ENCODE measurements at places on chromosomes 13 and 19. TPM values are rescaled to one million over a fixed set of nuclear protein-coding genes. Genes with fewer than 3 reads are reported as not detected.
A peak's percentile ranks its signal among the peaks of the same experiment; 100 is the strongest.

Gene VSIG10L
- polyA plus RNA-seq: 4.3 TPM

- no peak for DNase-seq
Measured at GRCh38 chr19:12596485-12596884, 14.1 kb downstream of the ZNF490 start.

- peak; percentile 84 for DNase-seq
Measured at GRCh38 chr19:7925171-7925851, 624 bp downstream of the CTXN1 start.

Gene RASIP1
- 12.7 TPM for polyA plus RNA-seq

DNA sequence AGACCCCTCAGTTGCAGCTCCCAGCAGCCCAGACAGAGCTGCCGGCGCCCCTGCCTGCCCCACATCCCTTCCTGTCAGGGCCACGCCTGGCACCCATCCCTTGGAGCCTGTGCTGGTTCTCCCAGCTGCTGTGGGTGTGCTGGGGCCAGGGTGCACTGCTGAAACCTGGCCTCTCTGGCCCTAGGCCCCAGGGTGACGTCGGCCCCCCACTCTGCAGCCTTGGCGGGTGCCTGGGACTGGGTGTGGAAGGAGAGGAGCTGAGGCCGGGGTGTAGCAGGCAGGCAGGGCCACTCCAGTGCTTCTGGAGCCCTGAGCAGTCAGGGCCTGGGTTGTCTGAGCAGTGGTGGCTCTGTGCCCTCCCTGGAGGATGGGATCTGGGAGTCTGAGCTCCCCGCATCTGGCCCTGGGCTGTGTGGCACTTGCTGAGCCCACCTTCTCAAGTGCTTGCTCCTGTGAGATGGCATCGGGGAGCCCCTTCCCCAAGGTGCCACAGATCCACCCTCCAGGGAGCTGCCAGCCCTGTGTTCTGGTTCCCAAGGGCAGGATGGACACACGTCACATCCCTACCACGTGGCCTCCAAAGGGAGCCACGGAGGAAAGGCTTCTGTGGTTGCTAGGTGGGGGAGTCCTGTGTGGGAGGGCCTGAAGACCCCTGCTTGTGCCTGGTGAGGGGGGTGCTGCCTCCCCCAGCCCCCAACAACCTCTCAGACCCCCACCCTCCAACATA lies 5.2 kb downstream of the PLEKHJ1 start:
- DNase-seq: no peak

GRCh38 chr19:1424192-1424955 lies 13.8 kb upstream of the RPS15 start:
- DNase-seq: no peak

GRCh38 chr13:42559057-42559456 lies 14.9 kb upstream of the TNFSF11 start:
- no peak for DNase-seq

DNA sequence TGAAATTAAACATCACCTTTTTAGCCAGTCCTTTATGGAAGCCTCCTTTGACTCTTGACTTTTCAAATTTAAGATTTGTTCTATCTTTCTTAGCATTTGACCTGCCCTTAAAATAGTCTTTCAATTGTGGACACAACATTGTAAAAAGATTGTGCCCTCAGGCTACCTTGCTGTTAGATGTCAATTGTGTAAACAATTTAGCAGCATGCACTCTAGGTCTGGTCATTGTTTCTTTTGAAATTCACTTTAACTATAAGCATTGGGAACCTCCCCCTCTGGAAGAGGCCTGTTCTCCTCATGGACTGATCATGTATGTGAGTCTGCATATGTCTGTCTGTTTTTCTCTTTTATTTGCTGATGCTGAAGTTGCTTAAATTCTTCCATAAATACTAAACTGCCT lies 31.5 kb upstream of the PABPC3 start:
- DNase-seq: no peak

- no peak for DNase-seq
Measured at GRCh38 chr13:28136916-28137315, 1.4 kb upstream of the PAN3 start.

DNA sequence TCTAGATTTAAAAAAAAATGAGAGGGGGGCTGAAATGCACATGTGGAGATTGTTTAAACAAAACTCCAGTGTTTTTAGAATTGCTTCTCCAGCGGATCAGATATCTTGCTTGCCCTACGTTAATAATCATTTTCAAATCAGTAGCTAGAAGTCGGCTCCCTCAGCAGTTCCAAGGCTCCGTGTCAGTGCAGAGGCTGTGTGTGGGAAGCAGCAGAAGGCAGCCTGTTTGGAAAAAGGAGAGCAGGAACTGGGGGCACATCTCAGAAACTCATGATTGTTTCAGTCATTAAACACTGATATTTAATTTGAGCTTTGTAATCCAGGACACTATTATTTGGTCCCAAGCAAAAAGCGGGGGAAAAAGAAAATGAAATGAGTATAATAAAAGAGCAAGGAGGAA lies 50.9 kb downstream of the SOX21 start:
- DNase-seq: no peak

GRCh38 chr19:48780631-48781391 lies 25.5 kb downstream of the FGF21 start:
- DNase-seq: no peak

Gene ITGBL1
- polyA plus RNA-seq: 0.45 TPM

DNA sequence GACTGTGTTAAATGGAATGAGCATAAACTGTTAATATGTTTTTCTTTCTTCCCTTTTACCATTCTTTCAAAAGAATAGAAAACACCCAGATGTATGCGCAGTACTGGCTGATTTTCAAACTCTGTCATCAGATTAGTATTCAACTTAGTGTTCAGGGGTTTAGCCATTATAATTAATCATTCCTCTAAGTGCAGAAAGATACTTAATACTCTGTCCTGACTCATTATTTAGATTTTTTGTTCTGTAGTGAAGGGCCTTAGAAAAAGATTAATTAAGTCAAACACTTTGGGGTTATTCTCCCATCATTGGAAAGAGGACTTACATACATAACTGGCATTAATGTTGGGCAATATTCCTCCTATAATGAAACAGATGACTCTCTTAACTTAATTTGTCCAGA lies 1316.7 kb upstream of the SLC10A2 start:
- no peak for DNase-seq

DNA sequence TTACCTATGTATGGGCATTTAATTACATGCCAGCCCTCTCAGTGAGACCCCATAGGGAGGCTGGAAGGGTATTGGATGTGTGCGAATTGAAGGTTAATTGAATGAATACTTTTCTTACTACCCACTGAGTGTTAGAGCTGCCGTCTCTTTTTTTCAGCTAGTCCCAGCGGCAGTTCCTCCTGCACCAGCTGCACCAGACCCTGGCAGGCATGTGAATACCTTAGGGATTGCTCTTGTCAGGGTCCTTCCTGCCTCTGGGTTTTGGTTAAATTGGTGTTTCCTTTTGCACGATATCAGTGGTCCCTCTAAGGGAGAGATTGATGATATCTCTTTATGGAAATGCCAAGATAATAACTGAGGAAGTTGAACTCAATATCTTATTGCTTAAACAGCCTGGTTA lies 9.8 kb upstream of the CXCL17 start:
- no peak for DNase-seq

DNA sequence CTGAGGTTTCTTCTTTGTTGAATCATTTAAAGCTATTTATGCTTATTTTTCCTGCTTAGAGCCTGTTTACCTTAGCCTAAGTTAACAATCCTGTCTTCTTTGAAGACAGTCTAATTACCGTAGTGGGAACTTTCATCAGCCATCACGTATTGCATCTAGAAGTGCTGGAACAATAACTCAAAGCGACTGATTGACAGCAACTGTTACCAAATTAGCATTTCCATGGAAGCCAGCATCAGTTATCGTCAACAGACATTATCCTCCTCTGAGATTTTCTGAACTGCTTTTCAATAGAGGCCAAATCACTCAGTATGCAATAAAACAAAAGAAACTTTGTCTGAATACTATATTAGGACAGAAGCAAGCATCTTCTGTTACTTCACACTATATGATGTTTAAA lies 433.3 kb upstream of the SLITRK1 start:
- no peak for DNase-seq

Gene DCLK1
- polyA plus RNA-seq: 6.2 TPM

Gene ZNF554
- 9.5 TPM for polyA plus RNA-seq

GRCh38 chr19:7739801-7740681 lies 7.3 kb downstream of the CD209 start:
- no peak for DNase-seq

- no peak for DNase-seq
Measured at GRCh38 chr13:92573467-92574057, 653.0 kb upstream of the GPC6 start.

DNA sequence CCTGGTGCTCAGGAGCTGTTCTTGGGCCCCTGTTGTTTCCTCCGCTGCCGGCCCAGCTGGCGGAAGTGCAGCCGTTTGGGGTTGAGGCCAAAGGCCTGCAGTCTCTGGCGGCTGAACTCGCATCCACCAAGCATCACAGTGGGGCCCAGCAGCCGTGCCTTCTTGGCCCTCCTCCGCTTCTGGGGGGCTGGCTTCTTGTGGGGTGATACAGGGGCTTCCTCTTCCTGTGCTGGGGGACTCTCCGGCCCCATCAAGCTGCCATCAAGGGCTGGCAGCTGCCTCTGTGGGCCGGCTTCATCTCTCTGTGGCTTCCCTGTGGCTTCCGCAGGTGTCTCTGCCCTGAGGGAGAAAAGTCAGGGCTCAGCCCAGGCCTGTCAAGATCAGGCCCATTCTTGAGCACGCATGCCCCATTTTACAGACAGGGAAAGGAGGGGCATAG lies 10.3 kb downstream of the ATG4D start:
- no peak for DNase-seq

Gene AMH
- polyA plus RNA-seq: 1.7 TPM

DNA sequence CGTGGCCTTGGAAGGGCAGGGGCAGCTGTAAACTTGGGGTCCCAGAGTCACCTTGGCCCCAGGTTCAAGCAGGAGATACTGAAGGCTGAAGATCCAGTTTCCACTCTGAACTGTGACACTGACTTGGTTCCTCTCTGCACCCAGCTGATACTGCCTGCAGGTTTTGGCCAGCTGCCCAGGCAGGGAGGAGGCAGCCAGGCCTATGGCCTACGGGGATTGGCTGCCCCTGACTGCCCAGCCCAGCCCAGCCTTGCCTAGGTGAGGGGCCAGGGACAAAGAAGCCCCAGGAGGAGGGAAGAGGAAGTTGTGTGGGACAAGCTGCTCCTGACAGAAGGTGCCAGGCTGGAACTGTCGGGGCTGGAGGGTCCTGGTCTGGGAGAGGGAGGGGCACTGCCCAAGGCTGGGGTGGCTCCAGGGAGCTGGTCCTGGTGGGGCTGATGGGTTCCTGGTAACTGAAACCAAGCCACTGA lies 51.7 kb upstream of the CYP4F8 start:
- no peak for DNase-seq

Gene ADGRE2
- polyA plus RNA-seq: 0.18 TPM

Gene DENND1C
- polyA plus RNA-seq: 39.2 TPM

DNA sequence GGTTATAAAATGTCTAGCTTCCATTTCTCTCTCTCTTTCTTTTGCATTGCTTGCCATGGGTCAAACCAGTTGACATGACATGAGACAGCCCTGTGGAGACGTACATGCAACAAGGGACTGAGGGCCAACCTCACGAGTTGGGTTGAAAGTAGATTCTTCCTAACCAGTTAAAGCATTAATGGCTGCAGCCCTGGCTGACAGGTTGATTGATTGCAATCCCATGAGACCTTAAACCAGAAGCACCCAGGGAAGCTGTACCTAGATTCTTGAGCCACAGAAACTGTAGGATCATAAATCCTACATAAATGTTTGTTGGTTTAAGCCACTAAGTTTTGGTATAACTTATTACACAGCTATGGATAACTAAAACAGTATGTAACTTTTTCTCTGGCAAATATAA lies 373.8 kb downstream of the DACH1 start:
- no peak for DNase-seq

Gene THSD1
- 7.2 TPM for polyA plus RNA-seq

- DNase-seq: no peak
Measured at GRCh38 chr13:97574926-97575325, 141.0 kb downstream of the RAP2A start.

GRCh38 chr19:47469363-47469700 lies 2.4 kb downstream of the SLC8A2 start:
- DNase-seq: no peak

Gene SCGB2B2
- 0.75 TPM for polyA plus RNA-seq

Gene ZC3H13
- polyA plus RNA-seq: 71.3 TPM

DNA sequence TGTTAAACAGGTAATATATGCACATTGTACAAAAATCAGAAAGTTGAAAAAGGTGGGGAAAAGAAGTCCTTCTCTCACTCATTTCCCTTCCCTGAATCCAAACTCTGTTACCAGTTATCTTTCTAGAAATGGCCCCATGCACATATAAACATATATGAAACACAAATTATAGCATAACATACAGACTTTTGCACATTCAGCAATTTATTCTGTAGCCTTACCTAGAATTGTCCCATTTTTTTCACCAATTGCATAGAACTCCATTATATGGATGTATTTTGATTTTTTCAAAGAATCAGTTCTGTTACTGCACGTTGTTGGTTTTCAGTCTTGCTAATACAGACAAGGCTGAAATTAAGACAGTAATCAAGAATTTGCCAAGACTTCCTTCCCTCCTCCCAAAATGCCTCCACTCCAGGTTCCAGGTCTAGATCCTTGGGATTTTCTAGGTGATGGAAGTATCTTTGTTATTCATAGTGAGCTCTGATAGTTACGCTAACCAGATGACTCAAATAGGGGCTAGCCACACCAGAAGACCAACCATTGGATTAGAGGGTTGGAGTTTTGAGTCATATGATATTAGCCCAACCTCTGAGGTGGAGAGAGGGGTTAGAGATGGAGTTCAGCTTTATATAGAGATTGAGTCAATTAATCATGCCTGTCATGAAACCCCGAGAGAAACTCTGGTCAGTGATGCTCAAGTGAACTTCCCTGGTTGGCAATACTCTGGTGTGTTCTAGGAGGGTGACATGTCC lies 30.7 kb downstream of the GPR180 start:
- no peak for DNase-seq

DNA sequence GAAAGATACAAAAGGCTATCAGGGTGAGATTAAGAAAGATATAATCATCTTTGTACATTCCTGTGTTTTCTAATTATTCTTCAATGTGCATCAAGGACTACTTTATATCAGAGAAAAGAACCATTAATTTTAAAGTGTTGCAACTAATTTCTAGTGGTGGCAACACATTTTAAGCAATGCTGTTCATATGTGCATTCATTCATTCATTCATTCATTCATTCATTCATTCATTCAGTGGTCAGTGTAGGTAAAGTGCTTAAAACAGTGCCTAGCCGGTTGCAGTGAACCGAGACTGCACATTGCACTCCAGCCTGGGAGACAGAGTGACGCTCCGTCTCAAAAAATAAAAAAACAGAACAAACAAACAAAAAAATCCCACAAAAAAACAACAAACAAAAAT lies 155.7 kb upstream of the ZNF536 start:
- no peak for DNase-seq

Gene C5AR1
- polyA plus RNA-seq: 6.9 TPM
